ENCODE measurements at places on chromosomes 7 and 10.

- no peak for DNase-seq
Measured at GRCh38 chr7:64965594-64965993, 25.2 kb downstream of the ZNF117 start.

DNA sequence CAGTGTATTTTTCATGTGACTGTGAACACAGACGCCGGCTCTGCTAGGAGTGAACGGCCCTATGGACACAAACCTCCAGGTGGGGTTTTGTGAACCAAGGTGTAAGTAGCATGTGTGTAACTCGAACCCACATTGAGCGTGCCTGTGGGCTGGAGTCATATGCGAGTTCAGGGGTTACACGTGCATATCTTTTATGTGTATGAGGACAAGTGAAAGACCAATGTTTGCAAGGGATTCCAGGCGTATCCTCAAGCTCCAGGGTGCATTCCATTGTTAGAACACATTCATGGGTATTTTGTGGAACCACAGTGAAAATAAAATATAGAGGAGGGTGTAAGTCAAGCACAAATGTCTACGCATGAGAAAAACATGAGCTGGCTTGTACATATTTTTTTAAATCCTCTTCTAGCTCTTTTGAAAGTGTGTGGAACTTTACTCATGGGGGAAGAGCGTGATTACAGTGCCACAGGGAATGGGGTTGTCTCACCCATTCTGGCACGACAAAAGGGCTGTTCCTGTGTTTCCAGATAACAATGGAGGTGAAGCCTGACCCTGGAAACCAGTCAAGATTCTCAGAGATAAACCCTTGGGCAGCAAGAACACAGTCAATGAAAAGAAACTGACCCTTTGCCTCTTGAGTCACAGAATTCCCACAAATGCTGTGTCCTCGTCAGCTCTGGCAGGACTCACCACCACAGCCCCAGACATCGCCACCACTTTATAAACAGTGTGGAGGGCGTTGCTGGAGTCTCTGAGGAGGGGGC lies 37.0 kb upstream of the GOT1 start:
- no peak for DNase-seq

- DNase-seq: no peak
Measured at GRCh38 chr7:69147631-69148030, 450.6 kb upstream of the AUTS2 start.

DNA sequence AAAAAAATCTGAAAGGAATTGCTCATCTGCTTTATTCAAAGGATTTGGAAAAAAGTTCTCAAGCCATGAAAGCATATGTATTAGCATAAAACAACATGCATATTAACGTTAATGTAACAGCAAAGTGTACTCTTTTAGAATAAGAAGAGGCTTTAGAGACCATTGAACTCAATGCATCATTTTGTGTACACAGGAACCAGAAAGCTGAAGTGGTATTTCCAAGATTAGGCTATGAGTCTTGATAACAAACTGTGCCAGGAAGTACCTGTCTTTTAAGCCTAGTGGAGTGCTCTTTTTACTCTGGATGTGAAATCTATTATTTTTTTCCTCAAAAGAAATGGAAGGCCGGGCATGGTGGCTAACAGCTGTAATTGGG lies 164.2 kb downstream of the THSD7A start:
- no peak for DNase-seq

DNA sequence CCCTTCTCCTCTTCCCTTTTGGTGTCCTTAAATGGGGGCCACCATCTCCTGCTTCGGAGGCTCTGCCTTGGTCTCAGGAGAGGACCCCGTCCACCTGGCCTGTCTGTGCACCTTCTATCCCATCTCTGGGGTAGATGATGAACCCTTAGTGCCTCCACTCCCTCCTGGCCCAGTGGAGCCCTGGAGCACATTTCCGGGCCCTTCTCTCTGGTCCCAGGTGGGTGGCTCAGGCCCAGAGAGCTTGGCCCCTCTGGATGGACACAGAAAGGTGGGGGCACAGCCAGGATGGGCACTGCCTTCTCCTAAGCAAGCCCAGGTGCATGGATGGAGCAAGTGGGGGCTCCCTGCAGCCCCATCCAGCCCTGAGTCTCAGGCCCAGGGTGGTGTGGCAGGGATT lies 121.4 kb upstream of the RET start:
- no peak for DNase-seq

- no peak for DNase-seq
Measured at GRCh38 chr7:39184391-39184790, 206.7 kb downstream of the POU6F2 start.

All from activated CD8-positive, alpha-beta memory T cell treated with anti-CD3 and anti-CD28 coated beads for 1 hour (primary cell).